ENCODE measurements at places on chromosomes 11 and 22. TPM values are rescaled to one million over a fixed set of nuclear protein-coding genes. Genes with fewer than 3 reads are reported as not detected.

The HTR3A gene
- total RNA-seq, result 0.68 TPM

DNA sequence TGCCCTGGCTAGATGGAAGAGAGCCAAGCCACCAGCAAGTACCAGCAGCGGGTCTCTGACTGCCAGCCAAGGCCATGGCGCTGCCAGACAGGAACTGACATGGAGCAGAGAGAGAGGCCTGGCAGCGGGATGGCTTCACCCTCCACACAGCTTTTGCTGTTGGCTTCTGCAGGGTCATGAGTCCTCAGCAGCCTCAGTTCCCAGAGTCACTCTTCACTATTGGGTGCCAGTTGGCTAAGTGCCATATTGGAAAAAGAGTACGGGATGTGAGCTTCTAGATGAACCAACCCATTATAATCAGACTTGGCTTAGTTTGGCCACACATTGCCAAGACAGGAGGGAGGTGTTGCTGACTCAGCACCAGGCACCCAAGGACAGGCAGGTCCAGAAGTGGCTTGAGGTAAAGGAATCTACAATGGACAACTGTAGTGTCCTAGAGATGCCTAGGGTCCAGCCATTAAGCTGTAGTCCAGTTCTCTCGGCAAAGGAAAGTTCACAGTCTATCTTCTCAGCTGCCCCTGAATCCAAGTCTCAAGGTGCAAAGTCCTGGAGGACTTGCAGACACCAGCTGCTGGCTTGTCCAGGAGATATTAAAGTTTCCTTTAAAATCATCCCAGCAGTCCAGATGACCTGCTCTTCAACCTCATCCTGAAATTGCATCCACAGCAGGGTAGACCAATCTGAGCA, 40.7 kb upstream of the POU2AF1 start:
- H3K36me3 ChIP-seq, result no peaks in the 10 kb centered on the region
- H3K27ac ChIP-seq, result no peak overlapping the region
- peaks cover 31% of the 10 kb centered on the region for H3K4me1 ChIP-seq
- H3K4me3 ChIP-seq, result no peak overlapping the region
- H3K27me3 ChIP-seq, result no peaks in the 10 kb centered on the region

The OR4A5 gene
- total RNA-seq, result not detected

DNA sequence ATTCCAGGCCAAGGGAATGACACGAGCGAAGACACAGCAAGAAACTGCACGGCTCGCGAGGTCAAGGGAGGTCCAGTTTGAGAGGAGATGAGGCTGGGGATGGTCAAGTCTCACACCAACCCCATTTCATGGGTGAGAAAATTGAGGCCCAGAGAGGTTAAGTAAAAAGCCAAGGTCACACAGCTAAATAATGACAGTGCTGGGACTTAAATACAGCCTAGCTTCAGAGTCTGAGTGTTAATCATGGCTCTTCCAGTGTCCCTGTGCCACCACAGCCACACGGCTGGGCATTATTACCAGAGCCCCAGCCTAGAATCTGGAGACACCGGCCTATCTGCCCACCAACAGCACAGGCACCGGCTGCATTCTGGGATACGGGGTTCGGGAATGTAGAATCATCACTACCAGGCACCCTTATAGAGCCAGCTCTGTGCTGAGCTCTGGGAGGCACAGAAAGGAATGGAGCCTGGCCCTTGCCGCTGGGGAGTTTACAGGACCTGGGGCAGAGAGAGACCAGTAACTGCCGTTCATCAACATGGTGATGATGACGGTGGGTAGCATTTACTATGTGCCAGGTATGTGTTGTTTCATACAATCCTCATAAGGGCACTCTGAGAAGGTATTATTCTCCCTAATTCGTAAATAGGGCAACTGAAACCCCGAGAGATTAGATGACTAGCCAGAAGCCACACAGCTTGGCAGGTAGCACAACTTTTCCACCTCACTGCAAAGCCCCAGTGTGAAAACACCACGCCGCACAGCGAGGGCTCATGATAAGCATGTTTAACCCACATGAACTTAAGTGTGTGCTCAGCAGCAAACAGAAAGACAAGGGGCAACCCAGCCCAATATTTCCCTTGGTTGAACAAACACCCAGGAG, 51.8 kb downstream of the CD6 start:
- H3K4me1 ChIP-seq, result peaks cover 15% of the 10 kb centered on the region
- no peak overlapping the region for H3K27ac ChIP-seq
- no peak for DNase-seq
- no peaks in the 10 kb centered on the region for H3K36me3 ChIP-seq
- no peak overlapping the region for H3K4me3 ChIP-seq
